ENCODE measurements at places on chromosomes 13 and 19. TPM values are rescaled to one million over a fixed set of nuclear protein-coding genes. Genes with fewer than 3 reads are reported as not detected.

Gene ZNF433
- total RNA-seq = 5.9 TPM

Gene ZNF682
- total RNA-seq = 5.0 TPM

Gene C13orf42
- not detected for total RNA-seq

Gene TBXA2R
- 4.7 TPM for total RNA-seq

Gene MIA
- 4.6 TPM for total RNA-seq

Gene MAST1
- 0.13 TPM for total RNA-seq

Gene NLRP7
- not detected for total RNA-seq

Gene CEACAM3
- total RNA-seq = not detected

Gene ONECUT3
- not detected for total RNA-seq

Gene CERS1
- total RNA-seq = 0.13 TPM

Gene RXFP2
- total RNA-seq = not detected

Gene SPACA4
- not detected for total RNA-seq

Gene MAG
- total RNA-seq = not detected

Gene ABCC4
- total RNA-seq = 21.0 TPM

Gene SPACA6
- total RNA-seq = 3.8 TPM

Gene IRF3
- total RNA-seq = 25.0 TPM

Gene ANKRD24
- total RNA-seq = 0.97 TPM

Gene ADGRE3
- not detected for total RNA-seq

Gene ZNF121
- 42.5 TPM for total RNA-seq

Gene GNG14
- not detected for total RNA-seq

Gene PRR12
- 2.8 TPM for total RNA-seq

Gene LIM2
- total RNA-seq = not detected
